ENCODE measurements at places on chromosomes 3 and 15.

GRCh38 chr15:50953302-50953701 lies 44.8 kb downstream of the AP4E1 start:
- no peak for DNase-seq

- DNase-seq = no peak
Observed at GRCh38 chr15:90419206-90419605, 31.2 kb downstream of the IQGAP1 start.

DNA sequence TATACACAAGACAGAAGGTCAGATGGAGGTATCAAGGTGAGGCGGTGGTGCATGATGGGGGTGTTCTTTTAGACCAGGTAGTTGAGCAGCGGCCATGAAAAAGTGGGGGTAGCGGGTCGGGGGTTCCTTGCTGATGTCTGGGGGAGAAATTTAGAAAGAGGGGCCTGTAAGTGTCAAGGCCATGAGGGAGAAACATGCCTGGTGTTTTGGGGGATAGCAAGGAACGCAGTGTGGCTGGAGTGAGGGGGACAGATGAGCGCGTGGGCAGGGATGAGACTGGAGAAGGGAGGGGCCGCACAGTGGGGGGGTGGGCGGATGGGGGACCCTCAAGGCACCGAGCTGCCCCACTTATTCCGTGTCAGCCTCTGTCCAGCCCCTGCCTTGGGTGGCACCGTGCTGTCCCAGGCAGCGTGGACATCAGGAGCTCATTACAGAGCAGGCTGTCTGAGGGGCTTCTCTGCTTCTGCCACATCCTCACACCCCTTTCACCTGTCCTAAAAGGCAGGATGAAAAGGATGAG lies 143.3 kb downstream of the SMAD6 start:
- DNase-seq = no peak

- DNase-seq = no peak
Observed at GRCh38 chr15:91521996-91522395, 331.5 kb upstream of the SLCO3A1 start.

DNA sequence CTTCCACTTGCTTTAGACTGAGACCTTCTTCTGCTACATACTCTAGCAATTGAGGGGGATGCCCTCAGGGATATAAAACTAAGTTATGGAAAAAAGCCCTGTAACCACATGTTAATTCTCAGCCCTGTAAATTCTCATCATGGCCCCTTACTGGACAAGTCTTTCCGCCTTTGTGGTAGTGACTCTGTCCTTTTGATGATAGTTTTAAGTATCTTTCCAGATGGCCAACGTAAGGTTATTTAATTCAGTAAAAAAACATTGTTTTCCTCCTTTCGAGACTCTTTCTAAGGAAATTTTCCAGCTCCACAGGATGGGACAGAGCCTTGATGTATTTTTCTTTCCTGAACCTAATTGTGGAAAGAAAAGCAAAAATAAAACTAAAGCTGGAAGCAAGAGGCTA lies 25.3 kb upstream of the TM4SF4 start:
- no peak for DNase-seq

DNA sequence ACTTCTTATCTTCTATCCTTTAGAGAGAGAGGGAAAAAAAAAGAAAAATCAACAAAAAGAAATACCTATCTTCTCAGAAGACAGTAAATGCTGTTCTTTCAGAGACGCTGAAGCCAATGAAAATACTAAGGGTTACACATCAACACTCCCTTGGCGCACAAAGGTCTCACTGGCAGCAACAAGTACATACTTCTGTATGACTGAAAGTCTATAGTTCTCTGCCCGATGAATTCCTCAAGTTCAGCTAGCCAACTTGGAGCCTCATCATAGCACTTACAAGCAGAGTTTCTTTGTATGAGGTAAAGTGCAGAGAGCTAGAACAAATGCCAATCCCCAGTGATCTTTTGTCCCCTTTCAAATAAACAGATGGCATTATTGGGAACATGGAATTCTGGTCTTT lies 62.7 kb downstream of the CPNE4 start:
- no peak for DNase-seq

DNA sequence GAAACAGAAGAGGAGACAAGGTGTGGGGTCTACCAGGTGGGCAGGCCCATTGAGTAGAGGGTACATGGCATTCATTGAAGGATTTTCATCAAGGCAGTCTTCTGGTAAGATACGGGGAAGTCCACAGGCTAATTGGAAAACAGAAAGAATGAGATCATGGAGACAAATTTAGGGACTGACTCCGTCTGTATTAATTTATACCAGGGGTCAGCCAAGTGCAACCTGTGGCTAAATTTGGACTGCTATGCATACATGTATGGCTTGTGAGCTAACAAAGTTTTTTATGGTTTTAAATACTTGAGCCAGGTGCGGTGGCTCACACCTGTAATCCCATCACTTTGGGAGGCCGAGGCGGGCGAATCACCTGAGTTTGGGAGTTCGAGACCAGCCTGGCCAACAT lies 21.1 kb upstream of the SNRPN start:
- no peak for DNase-seq

- DNase-seq = no peak
Observed at GRCh38 chr3:114953800-114954199, 193.3 kb downstream of the ZBTB20 start.
